T-helper 2 cell treated with Interferon-gamma antibody and Interleukin-4, amounts not matched to agents 5 μg/mL and 100 μg/mL, for 36 hours (primary cell): ENCODE measurements at places on chromosomes 4 and X.

DNA sequence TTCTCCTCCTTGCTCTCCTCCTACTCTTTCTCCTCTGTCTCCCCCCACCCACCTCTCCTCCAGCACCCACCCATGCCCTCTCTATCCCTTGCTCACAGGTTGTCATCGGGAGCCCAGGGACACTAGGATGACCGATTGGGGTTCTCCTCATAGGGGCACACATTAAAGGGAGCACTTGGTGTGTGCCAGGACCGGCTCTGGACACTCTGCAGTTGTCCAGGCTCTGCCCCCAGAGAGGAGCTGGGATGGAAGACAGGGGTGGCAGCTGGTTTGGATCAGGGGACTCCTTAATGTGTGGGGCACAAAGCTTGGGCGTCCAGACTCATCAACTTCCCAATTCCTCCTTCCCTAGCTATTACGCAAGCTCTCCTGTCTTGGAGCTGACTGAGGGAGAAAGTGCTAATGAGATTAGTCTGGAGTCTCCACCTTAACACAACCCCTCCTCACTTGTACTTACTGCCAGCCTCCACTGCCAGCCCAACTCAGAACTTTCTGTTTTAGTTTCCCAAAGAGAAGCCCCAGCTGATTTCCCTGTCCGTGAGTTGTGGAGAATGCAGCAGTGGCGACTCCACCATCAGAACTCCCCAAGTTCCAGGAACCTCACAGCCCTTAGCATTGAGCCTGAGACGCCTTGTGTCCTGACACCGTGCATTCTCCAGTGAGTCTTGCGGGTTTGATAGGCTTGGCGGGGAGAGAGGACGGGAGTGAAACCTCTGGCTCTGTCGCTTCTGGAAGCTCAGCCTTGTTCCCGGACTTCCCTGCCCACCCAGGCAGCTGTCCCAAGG is 52.2 kb downstream of the CXorf49B start:
- DNase-seq, result no peak

DNA sequence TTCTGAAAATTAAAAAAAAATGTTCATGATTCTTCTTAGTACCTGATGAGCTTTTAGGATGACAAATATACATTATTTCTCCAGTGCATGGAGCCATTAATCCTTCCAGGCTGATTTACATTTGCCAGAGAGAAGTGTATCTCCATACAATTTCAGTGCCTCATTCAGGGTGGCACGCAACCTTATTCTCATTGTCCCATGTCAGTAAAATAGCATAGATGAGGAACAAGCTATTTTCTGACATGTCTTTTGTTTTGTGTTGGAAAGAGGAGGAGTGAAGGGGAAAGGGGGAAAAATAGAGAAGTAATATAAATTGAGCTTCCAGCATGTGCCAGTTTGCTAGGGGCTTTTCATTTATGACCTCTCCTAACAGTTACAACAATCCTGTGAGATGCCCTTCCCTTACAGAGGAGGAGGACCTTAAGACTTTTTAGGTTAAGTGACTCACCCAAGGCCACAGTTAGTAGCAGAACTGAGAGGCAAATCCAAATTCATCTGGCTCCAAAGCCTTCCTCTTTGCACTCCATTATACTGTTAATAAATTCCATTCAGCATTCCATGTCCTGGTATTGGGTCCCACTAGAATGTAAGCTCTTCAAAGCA is 274.8 kb upstream of the GPC4 start:
- DNase-seq, result no peak

GRCh38 chr4:158826057-158826456 is 57.2 kb downstream of the FNIP2 start:
- DNase-seq, result no peak

GRCh38 chr4:31374256-31374960 is 654.2 kb downstream of the PCDH7 start:
- DNase-seq, result no peak

DNA sequence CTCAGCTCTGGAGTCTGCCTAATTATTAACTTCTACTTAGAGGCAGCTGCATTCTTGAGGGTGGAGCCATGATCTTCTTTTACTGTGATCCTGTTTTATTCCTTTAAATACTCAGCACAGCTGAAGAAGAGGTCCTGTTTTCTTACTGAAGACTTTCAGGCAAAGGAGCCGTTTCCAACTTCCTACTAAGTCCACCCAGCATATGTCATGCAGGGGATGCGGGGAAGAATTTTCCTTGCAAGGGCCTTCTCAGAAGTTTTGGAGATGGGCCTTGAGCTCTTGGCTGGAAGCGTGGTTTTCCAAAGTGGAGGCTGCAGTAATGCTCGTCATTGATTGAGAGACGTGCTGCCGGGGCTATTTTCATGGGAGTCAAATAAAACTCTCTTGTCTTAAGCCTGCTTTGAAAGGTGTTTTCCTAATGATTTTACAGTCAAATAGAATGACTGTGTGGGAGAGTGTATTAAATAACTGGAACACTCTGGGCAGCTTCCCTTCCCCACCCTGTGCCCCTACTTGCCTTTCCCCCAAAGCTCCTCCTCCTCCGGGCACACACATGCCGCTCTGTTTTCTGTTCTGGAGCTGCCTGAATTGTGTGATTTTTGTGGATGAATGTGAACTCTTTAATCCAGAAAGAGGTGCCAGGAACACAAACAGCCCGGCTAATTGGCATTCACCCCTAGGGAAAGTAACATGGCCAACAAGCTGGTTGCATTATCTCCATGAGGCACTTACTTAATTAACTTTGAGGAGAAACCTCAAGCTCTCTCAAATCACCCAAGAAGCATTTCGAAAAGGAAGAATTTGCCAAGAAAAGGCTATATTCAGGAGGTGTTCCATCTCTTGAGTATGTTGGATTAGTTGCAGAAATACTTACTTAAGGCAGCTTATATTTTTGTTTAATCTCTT is 28.1 kb downstream of the FGF2 start:
- no peak for DNase-seq
